Naive thymus-derived CD8-positive, alpha-beta T cell (primary cell): ENCODE measurements at places on chromosomes 16 and 17.

DNA sequence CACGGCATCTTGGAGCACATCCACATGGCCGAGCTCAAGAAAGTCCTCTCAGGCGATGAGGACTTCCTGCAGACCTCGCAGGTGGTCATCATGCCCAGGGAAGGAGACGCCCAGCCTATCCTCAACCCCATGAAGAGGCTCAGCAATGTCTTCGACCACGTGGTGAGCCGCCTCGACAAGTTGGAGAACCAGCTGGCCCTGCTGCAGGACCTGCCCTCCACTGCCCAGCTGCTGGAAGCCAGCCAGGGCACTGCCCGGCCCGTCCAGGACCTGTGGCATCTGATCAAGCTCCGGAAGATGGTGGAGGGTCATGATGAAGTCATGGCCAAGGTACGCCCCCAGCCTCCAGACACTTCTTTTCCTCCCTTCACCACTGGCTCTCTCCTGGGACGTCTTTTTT, 440 bp downstream of the C16orf96 start:
- DNase-seq, result no peak

DNA sequence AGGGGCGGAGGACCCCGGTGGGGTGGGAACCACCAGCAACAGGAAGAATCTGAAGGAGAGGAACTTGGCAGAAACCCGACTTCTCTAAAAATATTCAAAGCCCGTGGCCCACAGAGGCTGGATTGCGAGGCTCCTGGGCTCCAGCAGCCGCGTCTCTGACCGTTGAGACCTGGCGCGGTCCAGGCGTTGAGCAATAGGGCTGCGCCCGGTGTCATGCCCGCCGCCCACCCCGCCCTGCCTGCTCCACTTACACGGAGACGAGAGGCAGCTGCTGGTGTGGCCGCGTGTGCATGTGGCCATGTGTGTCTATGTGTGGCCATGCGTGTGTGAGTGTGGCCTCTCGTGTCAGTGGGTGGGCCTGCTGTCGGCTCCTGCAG, 83.6 kb downstream of the IRF8 start:
- DNase-seq, result no peak

DNA sequence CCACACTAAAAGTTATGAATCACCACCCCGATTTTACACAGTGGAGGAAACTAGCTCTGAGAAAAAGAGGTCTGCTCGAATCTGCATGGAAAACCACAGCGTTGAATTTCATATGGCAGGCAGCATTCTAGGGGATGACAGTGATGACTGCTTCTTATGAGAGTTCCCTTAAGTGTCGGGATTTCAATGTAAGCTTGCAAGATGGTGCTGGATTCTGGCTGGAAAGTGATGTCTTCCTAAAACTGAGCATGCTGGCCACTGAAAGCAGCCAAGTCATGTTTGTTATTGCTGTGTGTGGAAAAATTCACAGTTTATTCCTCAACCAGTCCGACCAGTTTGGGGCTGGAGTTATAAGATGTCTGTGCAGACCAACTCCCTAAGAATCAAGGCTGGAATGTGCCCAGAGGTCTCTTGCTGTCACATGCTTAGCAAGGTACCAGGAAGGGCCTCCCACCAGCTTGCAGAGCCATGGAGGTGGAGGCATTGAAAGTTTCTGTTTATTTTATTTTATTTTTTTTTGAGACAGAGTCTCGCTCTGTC, 37.2 kb upstream of the GAN start:
- no peak for DNase-seq

- no peak for DNase-seq
These were observed 132.4 kb downstream of the CA10 start for GRCh38 chr17:52026075-52026474.

- no peak for DNase-seq
These were observed 40.3 kb downstream of the PKD1 start for GRCh38 chr16:2095315-2095853.

DNA sequence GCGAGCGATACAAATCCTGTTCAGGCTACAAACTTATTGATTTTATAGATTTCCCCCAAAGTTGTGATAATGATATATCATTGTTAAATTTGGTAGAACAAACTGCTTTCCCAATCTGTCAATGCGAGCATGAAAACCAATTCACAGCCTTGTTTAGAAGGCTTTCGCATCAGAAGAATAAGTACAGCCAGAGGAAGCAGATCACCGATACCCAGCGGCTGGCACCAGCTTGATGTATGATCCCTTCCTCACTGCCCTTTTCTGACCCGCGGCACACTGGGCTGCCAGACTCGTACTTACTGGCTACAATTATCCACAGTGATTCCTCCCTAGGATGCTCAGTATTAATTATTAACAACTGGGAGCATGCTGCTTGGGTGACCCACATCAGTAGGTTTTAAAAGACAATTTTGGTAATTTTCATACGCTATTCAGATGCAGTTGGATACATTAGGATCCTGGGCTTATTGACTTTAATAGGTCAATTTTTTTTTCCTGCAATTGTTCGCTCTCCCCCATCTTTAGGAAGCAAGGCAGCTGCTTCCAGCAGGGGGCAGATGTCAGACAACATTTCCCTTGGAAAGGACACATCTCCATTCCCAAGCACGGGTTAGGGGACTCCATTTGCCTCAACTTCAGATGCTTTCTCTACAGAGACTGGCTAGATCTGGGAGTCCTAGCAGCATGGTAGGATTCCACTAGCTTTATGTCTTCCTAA, 582.7 kb upstream of the PSMD7 start:
- no peak for DNase-seq

GRCh38 chr17:57541472-57542394, 203.4 kb downstream of the CCDC182 start:
- no peak for DNase-seq

- DNase-seq, result no peak
These were observed 7.3 kb downstream of the TADA2A start for GRCh38 chr17:37413875-37414519.

DNA sequence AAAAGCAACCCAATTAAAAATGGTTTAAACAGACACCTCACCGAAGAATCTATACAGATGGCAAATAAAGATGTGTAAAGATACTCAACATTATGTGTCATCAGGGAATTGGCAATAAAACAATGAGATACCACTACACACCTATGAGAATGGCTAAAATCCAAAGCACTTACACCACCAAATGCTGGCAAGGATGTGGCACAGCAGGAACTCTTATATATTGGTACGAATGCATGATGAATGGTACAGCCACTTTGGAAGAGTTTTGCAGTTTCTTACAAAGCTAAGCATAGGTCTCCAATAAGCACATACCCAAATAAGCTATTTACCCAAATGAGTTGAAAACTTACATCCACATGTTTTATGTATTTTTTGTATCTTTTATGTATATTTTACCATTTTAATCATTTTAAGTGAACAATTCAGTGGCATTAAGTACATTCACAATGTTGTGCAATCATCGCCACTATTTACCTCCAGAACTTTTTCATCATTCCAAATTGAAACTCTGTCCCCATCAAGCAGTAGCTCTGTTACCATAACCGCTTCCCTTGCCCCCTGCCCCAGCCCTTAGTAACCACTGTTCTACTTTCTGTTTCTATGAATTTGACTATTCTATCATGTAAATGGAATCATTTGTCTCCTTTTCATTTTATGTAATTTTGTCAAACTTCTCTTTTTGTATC, 6.7 kb upstream of the ALDH3A2 start:
- no peak for DNase-seq
